ENCODE measurements at places on chromosomes 1 and 21. TPM values are rescaled to one million over a fixed set of nuclear protein-coding genes. Genes with fewer than 3 reads are reported as not detected.

The EXO1 gene
- total RNA-seq: 3.2 TPM

The RIMS3 gene
- total RNA-seq: 1.7 TPM

The CD84 gene
- total RNA-seq: 3.2 TPM

The ATP5PO gene
- 298 TPM for total RNA-seq

The NEK2 gene
- total RNA-seq: 9.5 TPM

The TMPRSS3 gene
- 0.21 TPM for total RNA-seq

The ANXA9 gene
- 1.6 TPM for total RNA-seq

The LCE1F gene
- total RNA-seq: not detected

The CFH gene
- total RNA-seq: 126 TPM

The SPATA45 gene
- total RNA-seq: not detected

The RNU1-4 gene
- total RNA-seq: under 0.01 TPM

The SPATA17 gene
- 2.6 TPM for total RNA-seq

The C4BPB gene
- not detected for total RNA-seq

The BSND gene
- not detected for total RNA-seq

The DMBX1 gene
- total RNA-seq: not detected

The CRP gene
- total RNA-seq: not detected

The DNAH14 gene
- total RNA-seq: 20.2 TPM

The TIAM1 gene
- total RNA-seq: 28.0 TPM

The BMP8A gene
- 0.51 TPM for total RNA-seq

The CFAP74 gene
- total RNA-seq: 0.62 TPM

The PPFIA4 gene
- total RNA-seq: 39.8 TPM

The OR2M3 gene
- not detected for total RNA-seq

The HSD3B1 gene
- total RNA-seq: not detected

The BNIPL gene
- total RNA-seq: 43.3 TPM

The CYP4A22 gene
- not detected for total RNA-seq

The PRELP gene
- total RNA-seq: 4.4 TPM

The RXFP4 gene
- total RNA-seq: not detected

The UBL4B gene
- not detected for total RNA-seq

The ZYG11B gene
- total RNA-seq: 97.4 TPM

The SLFNL1 gene
- 1.1 TPM for total RNA-seq

The TEX38 gene
- not detected for total RNA-seq

The TNFRSF9 gene
- total RNA-seq: not detected

The EPRS1 gene
- 110 TPM for total RNA-seq

The F13B gene
- total RNA-seq: not detected

The RIPPLY3 gene
- 0.72 TPM for total RNA-seq

The KRTAP10-12 gene
- total RNA-seq: not detected

The CAMK1G gene
- not detected for total RNA-seq

The TMOD4 gene
- total RNA-seq: 28.3 TPM

The ENTREP3 gene
- 6.9 TPM for total RNA-seq

The MXRA8 gene
- 95.3 TPM for total RNA-seq

The ITGB2 gene
- total RNA-seq: 17.3 TPM

The SNX7 gene
- total RNA-seq: 48.3 TPM

The LCE1D gene
- total RNA-seq: not detected

The SLC1A7 gene
- not detected for total RNA-seq

The MYOM3 gene
- total RNA-seq: 440 TPM

The TNFRSF4 gene
- total RNA-seq: 2.9 TPM

The BCAR3 gene
- 22.7 TPM for total RNA-seq

The RGS1 gene
- total RNA-seq: 31.6 TPM

The SYNJ1 gene
- 6.8 TPM for total RNA-seq

The YARS1 gene
- total RNA-seq: 36.1 TPM

The FMO3 gene
- not detected for total RNA-seq

The RSRP1 gene
- 90.4 TPM for total RNA-seq

The PKP1 gene
- total RNA-seq: 137 TPM

The LCE1B gene
- not detected for total RNA-seq
